Large intestine (tissue), 12 donors: ENCODE measurements at places on chromosomes 13 and 19. TPM values are rescaled to one million over a fixed set of nuclear protein-coding genes. Genes with fewer than 3 reads are reported as not detected.

DNA sequence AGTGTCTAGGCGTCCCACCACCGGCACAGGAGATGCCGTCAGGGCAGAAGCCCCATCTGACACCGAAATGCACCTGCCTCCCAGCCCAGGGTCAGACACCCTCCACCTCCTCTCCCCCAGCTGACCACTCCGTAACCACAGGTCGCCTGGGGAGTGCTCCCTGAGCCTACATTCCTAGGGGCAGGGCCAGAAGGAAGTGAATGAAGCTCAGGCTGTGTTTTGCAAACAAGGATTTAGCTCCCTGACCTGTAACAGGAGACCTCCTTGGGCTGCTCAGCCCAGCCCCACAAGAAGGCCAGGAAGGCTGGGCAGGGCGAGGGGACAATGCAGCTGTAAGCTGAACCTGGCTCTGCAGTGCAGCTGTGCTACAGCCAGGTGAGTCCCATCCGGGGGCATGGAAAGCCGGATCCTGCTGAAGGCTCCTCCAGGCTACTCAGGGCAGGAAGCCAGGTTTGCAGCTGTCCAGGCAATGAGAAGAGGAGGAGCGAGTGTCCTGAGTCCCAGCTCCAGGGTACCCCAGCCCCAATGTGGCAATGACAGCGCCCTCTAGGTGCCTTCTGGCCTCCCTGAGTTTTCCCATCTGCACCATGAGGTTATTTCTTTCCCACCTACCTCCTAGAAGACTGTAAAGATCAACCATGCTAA lies 42.1 kb downstream of the RHPN2 start:
- H3K4me1 ChIP-seq = no peaks in the 10 kb centered on the region
- DNase-seq = no peak
- peaks cover 22% of the 10 kb centered on the region for H3K36me3 ChIP-seq
- H3K27ac ChIP-seq = no peak overlapping the region
- H3K4me3 ChIP-seq = no peak overlapping the region
- H3K27me3 ChIP-seq = no peaks in the 10 kb centered on the region

- H3K27ac ChIP-seq = no peak overlapping the region
- no peaks in the 10 kb centered on the region for H3K36me3 ChIP-seq
- no peaks in the 10 kb centered on the region for H3K4me1 ChIP-seq
Measured at GRCh38 chr13:36453516-36453915, 21.2 kb downstream of the CCNA1 start.

GRCh38 chr19:45395821-45396617 lies 8.8 kb downstream of the PPP1R13L start:
- H3K27me3 ChIP-seq = peaks cover 14% of the 10 kb centered on the region
- H3K27ac ChIP-seq = no peak overlapping the region
- no peak for DNase-seq
- H3K4me3 ChIP-seq = no peak overlapping the region

DNA sequence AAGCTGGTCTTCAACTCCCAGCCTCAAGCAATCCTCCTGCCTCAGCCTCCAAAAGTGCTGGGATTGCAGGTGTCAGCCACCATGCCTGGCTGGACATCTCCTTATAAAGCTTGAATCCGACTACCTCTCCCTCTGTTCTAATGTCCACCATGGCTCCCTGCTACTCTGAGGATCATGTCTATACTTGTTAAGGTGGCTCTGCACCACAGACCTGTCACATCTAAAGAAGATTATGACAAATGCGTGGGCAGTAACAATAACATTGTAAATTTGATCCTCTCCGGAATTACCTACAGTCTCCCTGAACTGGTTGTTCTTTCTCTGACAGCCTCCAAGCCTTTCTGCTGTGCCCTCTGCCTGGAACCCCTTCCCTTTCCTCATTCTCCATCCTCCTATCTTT lies 1.8 kb downstream of the NXNL1 start:
- H3K36me3 ChIP-seq = no peaks in the 10 kb centered on the region
- H3K4me3 ChIP-seq = no peak overlapping the region
- no peak overlapping the region for H3K27ac ChIP-seq
- peaks cover 41% of the 10 kb centered on the region for H3K27me3 ChIP-seq
- no peak for DNase-seq
- H3K4me1 ChIP-seq = no peaks in the 10 kb centered on the region

GRCh38 chr13:111183087-111183645 lies 68.1 kb downstream of the ARHGEF7 start:
- H3K4me3 ChIP-seq = no peak overlapping the region
- no peak for DNase-seq
- no peak overlapping the region for H3K27ac ChIP-seq
- H3K4me1 ChIP-seq = peaks cover 2% of the 10 kb centered on the region

GRCh38 chr13:87884884-87885283 lies 213.7 kb downstream of the SLITRK5 start:
- H3K27me3 ChIP-seq = no peaks in the 10 kb centered on the region
- DNase-seq = no peak
- H3K36me3 ChIP-seq = no peaks in the 10 kb centered on the region

GRCh38 chr13:41587490-41587889 lies 130.1 kb downstream of the RGCC start:
- H3K4me1 ChIP-seq = no peaks in the 10 kb centered on the region
- H3K27ac ChIP-seq = no peak overlapping the region
- peaks cover 22% of the 10 kb centered on the region for H3K36me3 ChIP-seq
- no peak for DNase-seq

DNA sequence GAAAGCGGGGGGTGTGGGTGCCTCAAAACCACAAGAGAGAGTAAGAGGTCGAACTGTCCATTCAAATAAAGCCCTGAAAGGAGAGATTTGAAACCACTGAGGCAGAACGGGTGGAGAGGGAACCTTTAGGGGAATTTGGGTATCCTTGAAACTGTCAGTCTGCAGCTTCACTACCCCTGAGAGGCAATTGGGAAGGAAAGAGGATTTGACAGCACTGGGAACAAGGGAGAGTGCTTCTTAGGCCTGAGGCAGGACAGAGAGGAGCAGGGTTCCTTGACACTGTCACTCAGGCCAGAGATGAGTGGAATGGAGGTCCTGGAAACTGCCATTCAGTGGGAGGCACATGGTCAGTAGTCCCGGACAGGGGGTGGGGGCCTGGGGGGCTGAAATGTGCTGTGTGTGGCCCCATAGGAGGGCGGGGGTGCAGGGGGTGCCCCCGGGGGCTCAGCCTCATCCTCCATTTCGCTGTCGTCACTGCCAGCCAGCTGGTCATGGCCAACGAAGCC lies 5.0 kb downstream of the GFY start:
- no peaks in the 10 kb centered on the region for H3K36me3 ChIP-seq
- peaks cover 100% of the 10 kb centered on the region for H3K27me3 ChIP-seq
- no peak overlapping the region for H3K27ac ChIP-seq
- no peaks in the 10 kb centered on the region for H3K4me1 ChIP-seq
- H3K4me3 ChIP-seq = no peak overlapping the region
- DNase-seq = no peak

DNA sequence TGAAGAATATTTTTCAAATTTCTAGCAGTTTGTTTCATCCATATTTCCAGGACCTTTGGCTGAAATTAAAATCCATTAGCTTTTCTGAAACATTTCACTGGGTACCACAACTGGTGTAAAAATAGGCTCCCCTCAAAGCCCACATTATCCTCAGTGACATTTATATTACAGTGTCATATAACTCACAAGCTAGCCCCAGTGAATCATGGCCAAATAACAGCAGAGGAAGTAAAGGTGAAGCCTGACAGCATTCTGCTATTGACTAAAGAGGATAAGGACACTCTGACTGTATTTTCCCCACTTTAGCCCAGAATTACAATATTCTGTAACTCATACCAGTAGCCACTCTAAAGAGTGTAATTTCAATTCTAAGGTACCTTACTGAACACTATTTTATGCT lies 21.9 kb downstream of the KCTD12 start:
- no peak for DNase-seq
- H3K27ac ChIP-seq = no peak overlapping the region
- no peaks in the 10 kb centered on the region for H3K27me3 ChIP-seq
- H3K4me1 ChIP-seq = no peaks in the 10 kb centered on the region

DNA sequence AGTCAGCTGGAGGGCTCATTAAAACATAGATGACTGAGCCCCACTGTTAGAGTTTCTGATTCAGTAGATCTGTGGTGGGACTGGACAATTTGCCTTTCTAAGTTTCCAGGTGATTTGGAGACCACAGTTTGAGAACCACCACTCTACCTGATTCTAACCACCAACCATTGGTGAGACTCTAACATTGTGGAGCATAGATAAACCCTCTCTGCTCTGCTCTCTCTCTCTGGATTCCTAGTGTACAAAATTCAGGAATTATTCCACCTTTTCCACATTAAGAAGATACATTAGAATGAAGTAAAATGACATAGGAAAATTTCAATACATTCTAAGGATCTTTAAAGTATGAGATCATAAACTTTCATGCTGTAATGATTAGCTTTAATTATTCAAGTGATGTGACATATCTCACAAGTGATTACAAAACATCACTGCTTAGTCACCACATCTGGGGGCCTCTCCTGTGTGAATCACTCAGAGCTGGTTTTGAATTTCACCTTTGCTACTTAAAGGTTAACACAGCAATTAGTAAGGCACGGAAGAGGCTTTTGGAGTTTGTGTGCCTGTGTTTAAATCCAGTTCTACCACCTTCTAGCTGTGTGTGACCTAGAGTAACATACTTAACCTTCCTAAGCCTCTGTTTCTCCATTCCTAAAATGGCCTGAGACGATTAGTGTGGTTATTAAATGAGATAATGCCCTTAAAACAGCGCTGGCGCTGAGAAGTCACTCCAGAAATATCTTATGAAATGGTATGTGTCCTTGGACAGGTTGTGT lies 78.5 kb upstream of the NBEA start:
- peaks cover 10% of the 10 kb centered on the region for H3K4me1 ChIP-seq
- no peaks in the 10 kb centered on the region for H3K27me3 ChIP-seq
- H3K27ac ChIP-seq = peak overlapping the region; percentile 74
- H3K4me3 ChIP-seq = no peak overlapping the region
- H3K36me3 ChIP-seq = no peaks in the 10 kb centered on the region
- peak; percentile 51 for DNase-seq

The PSG7 gene
- not detected for polyA plus RNA-seq

The GGACT gene
- 11.3 TPM for polyA plus RNA-seq

The MPHOSPH8 gene
- polyA plus RNA-seq = 56.3 TPM

The PINLYP gene
- polyA plus RNA-seq = 16.4 TPM
